ENCODE measurements at places on chromosomes 7 and 10. TPM values are rescaled to one million over a fixed set of nuclear protein-coding genes. Genes with fewer than 3 reads are reported as not detected.
A peak's percentile ranks its signal among the peaks of the same experiment; 100 is the strongest.

The TMEM225B gene
- polyA plus RNA-seq = 1.3 TPM

The TMEM178B gene
- polyA plus RNA-seq = 0.43 TPM

The GNGT1 gene
- polyA plus RNA-seq = not detected

The LRRC61 gene
- 0.85 TPM for polyA plus RNA-seq

The UPK3BL1 gene
- 49.5 TPM for polyA plus RNA-seq

The C10orf67 gene
- polyA plus RNA-seq = 0.10 TPM

The IKZF1 gene
- not detected for polyA plus RNA-seq

DNA sequence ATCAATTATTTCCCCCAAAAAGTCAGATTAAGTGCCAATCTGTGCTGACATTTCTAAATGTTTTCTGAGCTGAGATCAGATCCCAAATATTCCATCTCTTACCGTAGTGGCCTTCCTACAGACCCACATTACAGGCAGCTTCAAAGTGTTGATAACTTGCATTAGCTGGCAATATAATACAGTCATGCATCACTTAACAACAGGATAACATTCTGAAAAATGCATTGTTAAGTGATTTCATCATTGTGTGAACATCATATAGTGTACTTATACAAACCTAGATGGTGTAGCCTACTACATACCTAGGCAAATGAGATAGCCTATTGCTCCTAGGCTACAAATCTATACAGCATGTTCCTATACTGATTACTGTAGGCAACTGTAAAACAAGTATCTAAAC lies 22.4 kb downstream of the SLC25A13 start:
- no peak for DNase-seq

DNA sequence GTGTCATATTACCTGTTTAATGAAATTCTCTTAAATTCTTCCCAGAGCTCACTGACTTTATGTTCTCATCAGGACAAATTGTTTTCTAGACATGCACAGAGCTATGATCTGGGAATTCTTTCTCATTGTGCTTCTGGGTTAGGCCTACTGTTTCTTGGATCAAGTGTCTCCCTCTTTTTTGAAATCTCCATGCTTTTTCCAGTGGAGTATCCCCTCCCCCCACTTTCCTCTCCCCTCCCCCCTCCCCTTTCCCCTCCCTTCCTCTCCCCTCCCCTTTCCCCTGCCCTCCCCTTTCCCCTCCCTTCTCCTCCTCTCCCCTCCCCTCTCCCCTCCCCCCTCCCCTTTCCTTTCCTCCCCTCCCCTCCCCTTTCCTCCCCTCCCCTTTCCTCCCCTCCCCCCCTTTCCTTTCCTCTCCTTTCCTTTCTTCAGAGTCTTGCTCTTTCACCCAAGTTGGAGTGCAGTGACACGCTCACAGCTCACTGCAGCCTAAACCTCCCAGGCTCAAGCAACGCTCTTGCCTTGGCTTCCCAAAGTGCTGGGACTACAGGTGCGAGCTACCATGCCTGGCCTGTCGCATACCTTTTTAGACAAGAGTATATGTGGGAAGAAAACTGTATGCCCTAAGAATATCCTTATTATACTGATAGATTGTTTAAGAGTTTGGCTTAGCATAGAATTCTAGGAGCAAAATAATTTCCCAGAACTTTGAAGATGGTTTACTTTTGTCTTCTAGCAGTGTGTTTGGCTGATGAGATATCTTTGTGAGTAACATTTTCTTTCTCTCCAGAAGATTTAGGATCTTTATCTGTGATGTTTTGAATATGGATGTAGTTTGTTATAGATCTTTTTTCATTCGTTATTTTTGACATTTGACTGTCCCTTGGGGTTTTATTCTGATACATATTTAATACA lies 2.5 kb downstream of the DYNC2I1 start:
- no peak for DNase-seq

DNA sequence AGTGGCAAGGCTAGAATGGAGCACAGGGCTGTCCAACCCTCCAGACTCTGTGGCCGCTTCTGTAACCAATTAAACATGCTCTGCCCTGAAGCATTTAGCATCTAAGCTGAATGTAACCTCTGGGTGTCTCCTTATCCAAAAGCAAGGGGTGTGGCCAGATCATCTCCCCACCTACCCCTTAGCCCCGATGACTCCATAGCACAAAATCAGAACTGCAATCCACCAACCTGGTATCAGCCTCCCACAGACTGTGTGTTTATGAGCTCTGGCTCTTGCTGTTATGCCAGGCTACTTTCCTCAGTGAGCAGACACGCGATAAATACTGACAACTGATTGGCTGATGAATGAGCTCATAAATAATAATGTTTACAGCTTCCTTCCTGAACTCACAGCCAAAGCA lies 3.2 kb downstream of the FRMD4A start:
- DNase-seq = no peak

DNA sequence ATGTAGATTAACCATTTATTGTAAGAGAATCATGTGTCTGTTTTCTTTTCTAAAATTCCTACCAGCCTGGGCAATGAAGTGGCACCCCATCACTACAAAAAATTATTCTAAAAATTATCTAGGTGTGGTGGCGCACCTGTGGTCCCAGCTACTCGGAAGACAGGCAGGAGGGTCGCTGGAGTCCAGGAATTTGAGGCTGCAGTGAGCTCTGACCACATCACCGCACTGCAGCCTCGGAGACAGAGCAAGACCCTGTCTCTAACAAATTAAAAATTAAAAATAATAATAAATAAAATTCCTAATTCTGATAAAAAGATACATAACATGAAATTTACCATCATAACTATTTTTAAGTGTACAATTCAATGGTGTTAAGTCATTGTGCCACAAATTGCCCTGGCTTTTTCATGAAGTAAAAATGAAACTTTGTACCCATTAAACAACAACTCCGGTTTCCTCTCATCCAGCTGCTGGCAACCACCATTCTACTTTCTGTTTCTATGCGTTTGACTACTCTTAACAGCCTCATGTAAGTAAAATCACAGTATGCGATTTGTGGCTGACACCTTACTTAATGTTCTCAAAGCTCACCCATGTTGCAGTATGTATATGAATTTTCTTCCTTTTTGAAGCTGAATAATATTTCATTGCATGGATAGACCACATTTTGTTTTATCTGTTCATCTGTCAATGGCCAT lies 20.6 kb upstream of the USP6NL start:
- DNase-seq = no peak

DNA sequence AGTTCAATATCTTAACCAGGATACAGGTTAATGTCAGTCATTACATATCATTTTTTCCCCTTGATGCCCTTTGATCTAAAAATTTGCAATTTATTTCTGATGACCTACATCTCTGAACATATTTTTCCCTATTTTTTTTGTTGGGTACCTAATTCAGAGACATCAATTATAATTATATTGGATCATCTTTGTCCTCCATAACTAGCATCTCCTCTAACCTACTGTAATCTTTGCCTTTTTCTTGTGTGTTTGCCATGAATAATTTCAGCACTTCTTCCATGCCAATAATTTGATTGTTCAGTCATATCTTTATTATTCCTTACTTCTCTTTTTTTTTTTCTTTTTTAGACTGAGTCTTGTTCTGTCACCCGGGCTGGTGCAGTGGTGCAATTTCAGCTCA lies 39.2 kb upstream of the FGFR2 start:
- no peak for DNase-seq

- no peak for DNase-seq
Observed at GRCh38 chr10:32061440-32061839, 5.2 kb upstream of the KIF5B start.

DNA sequence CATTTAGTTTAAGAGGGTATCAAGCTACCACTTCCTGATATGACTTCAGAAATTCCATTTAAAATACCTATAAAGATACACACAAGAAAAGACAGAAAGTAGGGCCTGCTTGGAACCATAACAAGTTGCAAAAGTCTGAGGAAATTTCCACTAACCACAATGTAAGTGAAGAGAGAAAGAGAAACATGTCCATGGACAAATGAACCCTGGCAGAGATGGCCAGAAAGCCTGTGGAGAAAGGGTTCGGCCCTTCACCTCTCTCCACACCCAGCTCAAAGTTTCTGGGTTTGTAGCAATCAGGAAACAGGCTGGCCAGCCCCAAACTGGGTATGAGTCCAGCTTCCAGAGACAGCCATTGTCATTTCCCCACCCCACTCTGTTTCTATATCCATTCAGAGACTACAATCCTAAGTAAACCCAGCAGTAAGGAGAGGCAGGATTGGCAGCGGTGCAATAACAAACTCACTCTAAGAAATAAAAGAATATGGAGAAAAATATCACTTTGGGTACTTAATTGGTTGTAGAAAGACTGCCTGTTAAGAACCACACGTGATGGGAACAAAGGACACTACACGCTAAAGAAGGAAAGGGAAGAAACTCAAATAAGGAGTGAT lies 71.1 kb downstream of the STK17A start:
- no peak for DNase-seq

DNA sequence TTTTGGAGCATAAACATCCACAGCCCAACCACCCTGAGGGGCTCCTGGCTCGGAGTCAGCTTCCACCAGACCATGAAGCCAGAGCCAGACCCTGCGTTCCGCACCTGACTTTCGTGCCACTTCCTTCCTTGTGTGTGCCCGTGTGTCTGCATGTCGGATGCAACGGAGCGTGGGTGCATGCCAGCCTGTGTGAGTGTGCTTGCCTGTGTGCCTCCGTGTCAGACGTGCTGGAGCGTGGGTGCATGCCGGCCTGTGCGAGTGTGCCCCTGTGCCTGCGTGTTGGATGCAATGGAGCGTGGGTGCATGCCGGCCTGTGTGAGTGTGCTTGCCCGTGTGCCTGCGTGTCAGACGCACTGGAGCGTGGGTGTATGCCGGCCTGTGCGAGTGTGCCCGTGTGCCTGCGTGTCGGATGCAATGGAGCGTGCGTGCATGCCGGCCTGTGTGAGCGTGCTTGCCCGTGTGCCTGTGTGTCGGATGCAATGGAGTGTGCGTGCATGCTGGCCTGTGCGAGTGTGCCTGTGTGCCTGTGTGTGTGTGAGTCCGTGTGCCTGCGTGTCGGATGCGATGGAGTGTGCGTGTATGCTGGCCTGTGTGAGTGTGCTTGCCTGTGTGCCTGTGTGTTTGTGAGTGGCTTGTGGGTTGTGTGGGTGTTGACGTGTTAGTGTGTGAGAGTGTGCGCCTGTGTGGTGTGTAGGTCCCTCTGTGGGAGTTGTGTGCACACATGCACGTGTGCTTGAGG lies 28.1 kb upstream of the KNDC1 start:
- no peak for DNase-seq

- no peak for DNase-seq
Observed at GRCh38 chr7:1078519-1078918, 9.4 kb upstream of the GPER1 start.

- no peak for DNase-seq
Observed at GRCh38 chr10:71357792-71358265, 38.8 kb downstream of the SLC29A3 start.

- peak; percentile 51 for DNase-seq
Observed at GRCh38 chr10:62093863-62094291, 174.8 kb downstream of the RTKN2 start.

DNA sequence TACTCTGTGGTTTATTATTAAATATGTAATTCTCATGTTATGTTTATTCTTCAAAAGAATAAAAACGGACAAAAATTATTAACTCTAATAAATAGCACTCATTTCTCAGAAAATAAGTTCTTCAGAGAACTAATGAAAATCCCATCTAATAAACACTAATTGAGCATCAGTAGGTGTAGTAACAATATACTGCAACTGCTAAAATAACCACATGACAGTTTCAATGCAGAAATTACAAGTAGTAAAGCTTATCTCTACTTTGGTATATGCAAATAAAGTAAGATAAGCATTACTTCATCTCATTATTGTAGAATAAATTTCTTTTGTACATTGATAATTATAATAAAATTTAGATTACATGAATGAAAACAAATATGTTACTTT lies 56.4 kb upstream of the DKK1 start:
- DNase-seq = no peak

DNA sequence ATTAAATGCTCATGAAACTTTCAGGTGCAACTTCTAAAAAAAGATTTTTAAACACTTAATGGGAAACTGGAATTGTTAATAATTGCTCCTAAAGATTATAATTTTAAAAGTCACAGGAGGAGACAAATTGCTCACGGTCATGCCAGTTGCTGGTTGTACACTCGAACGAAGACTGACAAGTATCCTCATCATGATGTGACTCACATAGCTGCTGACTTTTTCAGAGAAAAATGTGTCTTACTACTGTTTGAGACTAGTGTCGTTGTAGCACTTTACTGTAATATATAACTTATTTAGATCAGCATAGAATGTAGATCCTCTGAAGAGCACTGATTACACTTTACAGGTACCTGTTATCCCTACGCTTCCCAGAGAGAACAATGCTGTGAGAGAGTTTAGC lies 79.3 kb downstream of the ITGB8 start:
- DNase-seq = no peak

DNA sequence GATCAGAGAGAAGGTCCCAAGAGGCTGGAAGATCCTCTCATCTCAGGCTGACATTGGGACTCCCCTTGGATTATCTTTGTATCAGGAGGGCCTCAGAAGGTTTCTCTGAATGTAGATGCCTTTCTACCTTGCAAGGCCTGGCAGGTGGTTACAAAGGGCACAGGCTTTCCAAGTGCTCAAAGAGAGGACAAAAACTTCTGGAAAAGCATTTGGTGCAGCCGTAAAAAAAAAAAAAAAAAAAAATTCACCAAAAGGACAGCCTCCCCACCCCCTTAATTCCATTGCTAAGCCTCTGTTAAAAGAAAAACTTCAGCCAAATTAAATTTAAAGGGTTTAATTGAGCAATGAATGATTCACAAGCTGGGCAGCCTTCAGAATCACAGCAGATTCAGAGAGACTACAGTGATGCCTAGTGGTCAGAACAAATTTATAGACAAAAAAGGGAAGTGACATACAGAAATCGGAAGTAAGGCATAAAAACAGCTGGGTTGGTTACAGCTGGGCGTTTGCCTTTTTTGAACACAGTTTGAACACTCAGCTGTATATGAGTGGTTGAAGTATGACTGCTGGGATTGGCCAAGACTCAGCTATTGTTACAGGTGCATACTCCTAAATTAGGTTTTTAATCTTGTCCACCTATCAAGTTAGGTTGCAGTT lies 42.5 kb upstream of the LRGUK start:
- no peak for DNase-seq

DNA sequence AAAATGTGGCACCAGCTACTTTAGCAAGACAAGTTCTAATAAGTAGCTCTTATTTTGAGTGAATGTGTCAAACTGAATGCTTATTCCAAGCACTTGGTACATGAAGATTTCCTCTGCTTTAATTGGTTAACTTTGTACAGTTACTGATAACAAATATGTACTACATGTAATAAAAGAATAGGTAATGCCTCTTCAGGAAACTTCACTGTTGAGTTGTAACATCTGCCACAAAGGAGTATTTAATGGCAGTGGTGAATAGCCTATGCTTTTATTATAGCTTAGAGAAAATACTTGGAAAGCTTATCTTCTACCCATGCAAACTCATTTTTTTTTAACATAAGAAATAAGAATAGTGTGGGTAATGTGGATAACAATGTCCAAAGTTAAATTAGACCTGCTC lies 82.6 kb downstream of the CYP51A1 start:
- DNase-seq = no peak

- DNase-seq = no peak
Observed at GRCh38 chr10:88647061-88647615, 17.1 kb upstream of the LIPF start.

All from BJ (cell line).